ENCODE measurements at places on chromosomes 3 and 15.

- DNase-seq: no peak
Measured at GRCh38 chr3:46930945-46931403, 45.6 kb downstream of the CCDC12 start.

GRCh38 chr3:65018801-65019200 is 331.0 kb upstream of the ADAMTS9 start:
- DNase-seq: no peak

DNA sequence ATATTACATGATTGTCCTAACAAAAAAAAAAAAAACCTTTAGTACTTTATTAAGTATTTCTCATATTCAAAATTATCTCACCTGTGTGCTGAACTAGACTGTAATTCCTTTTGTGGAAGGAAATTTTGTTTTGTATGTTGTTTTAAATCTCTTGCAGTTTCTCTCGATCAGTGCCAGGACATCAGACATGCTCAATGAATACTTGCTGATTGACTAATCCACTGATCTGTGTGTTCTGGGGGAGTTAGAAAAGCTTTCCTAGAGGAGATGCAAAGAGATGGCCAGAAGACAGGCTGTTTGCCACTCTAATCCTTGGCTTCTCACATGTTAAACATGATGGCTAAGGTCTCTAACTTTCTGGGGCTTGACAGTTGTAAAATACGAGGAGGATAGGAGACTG is 233.3 kb upstream of the NR2E3 start:
- no peak for DNase-seq

- DNase-seq: no peak
Measured at GRCh38 chr15:57017024-57017423, 98.6 kb downstream of the TCF12 start.

GRCh38 chr15:79025802-79026201 is 64.8 kb downstream of the RASGRF1 start:
- DNase-seq: no peak

GRCh38 chr3:79661896-79662295 is 105.9 kb downstream of the ROBO1 start:
- DNase-seq: no peak

GRCh38 chr15:83652626-83653204 is 1.2 kb upstream of the ADAMTSL3 start:
- no peak for DNase-seq

DNA sequence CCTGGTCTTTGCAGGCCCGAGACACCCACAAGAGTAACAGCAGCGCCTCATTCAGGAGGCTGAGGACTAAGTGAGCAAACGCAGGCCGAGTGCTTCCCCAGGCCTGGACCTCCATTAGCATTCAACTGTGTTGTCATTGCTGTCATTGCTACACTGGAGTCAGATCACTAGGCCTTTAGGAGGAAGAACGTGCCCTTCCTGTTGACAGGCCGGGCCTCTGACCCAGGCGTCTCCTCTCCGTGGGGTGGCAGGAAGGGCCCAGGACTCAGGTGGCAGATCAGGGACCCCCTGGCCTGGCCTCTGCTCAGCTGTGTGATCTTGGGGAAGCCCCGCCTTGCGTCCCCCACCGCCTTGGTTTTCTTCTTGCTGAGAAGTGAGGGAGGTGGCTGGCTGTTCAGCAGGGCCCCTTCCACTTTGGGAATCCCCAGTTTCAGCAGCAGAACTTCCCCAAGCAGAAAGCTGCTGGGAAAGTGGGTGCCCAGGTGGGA is 19.1 kb downstream of the ZDHHC19 start:
- no peak for DNase-seq

DNA sequence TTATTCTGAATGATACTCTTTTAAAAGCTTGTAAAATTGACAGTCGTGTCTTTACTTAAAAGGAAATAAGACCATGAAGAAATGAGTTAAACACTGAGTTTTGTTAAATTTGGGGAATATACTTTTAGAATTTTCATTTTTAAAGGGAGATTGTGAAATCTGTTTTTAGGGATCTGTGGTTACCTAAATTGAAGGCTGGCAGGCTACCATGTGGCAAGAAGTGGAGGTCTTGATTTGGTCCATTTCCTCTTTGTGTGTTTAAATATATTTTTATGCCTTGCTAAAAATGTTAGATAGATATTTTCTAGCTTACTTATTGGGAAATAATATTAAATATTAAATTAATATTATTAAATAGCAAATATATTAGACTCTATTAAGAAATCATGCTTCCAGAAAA is 36.6 kb upstream of the SLC22A13 start:
- DNase-seq: no peak

GRCh38 chr3:170741756-170742529 is 128.1 kb downstream of the RPL22L1 start:
- no peak for DNase-seq

- DNase-seq: no peak
Measured at GRCh38 chr3:119013951-119014350, 20.7 kb downstream of the IGSF11 start.

GRCh38 chr15:35867356-35867755 is 321.4 kb upstream of the DPH6 start:
- DNase-seq: no peak

DNA sequence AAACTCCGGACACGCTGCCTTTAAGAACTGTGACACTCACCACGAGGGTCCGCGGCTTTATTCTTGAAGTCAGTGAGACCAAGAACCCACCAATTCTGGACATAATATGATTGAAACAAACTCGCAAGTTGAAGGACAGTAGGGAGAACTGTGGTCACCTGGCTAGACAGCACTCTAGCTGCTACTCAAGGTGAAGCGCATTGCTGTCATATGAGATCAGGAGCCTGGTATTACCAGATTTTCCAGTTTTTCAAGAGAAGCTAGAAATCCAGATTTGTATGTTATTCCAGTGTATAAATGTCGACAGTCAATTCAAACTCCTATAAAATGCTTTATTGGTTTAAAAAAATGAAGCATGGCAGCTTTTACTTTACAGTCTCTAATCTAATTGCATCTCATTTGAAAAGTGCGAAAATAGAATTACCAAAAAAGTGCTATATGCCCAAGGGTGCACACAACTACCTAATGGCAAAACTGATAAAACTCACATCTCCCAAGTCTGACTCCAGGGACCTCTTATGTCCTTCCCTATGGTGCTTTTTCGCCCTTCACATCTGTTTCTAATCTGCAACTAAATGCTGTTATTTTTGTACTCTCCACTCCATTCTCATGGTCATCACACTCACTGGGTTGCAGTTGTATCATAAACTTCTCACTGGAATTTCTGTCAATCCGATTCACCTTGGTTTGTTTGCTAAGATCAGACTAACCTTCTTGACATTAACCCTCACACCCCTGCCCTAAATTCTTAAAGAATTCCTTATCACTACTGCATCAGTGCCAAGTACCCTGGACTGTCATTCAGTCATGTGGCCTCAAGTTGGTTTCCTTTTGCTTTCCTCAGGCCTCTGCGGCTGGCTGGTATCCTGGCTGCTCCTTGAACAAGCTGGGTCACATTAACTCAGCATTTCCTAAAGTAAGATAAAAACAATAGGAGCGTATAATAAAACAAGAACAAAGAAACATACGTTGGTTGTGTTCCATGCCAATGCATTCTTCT is 31.5 kb upstream of the ARHGEF26 start:
- DNase-seq: no peak

DNA sequence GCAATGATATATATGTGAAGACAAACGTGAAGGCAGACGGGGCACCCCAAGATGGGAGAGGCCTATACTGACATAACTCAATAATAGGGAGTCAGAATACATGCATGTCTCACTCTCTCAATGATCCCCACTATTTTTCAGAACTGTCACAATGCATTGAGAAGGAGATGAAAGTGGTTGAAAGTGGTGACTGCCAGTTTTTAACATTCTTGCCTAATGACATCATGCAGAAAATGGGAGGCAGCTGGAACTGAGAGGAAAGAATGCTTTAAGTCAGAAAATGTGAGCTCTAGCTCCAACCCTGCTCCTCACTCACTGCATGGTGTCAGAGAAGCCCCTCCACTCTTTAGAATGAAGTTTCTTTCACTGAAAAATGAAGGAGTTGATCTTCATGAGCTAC is 55.3 kb upstream of the P2RY1 start:
- no peak for DNase-seq

- DNase-seq: no peak
Measured at GRCh38 chr3:181056136-181056732, 66.7 kb upstream of the DNAJC19 start.

GRCh38 chr3:197718891-197719290 is 17.8 kb downstream of the RUBCN start:
- DNase-seq: no peak

GRCh38 chr3:60323180-60323579 is 928.1 kb downstream of the FHIT start:
- DNase-seq: no peak
